KG1 (cell line): ENCODE measurements at places on chromosomes 7 and 10.

GRCh38 chr10:89248-89647 lies 40.2 kb upstream of the TUBB8 start:
- no peak for DNase-seq

- no peak for DNase-seq
Observed at GRCh38 chr7:110760341-110760740, 330.6 kb upstream of the LRRN3 start.

DNA sequence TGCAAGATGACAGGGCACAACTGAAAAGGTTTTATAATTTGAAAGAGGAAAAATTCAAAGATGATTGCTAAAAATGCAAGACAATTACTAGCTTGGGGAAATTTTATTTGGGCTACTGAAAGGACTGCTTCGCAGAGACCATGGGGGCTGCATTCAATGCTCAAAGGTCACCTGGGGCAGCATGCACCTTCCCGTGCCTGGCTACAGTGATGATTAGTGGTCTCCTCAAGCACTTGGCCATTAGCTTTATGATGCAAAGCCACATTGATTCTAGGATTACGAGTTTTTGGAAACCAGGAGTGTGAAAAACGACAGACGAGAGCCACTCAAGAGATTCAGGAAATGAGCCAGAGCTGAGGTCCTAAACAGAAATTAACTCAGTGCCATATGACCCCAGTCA lies 764.6 kb downstream of the PHTF2 start:
- DNase-seq: no peak

GRCh38 chr10:22243321-22243720 lies 25.5 kb upstream of the EBLN1 start:
- no peak for DNase-seq

- no peak for DNase-seq
Observed at GRCh38 chr10:128147064-128147463, 20.8 kb upstream of the MKI67 start.

GRCh38 chr10:43943119-43943817 lies 294.6 kb upstream of the ZNF32 start:
- no peak for DNase-seq

DNA sequence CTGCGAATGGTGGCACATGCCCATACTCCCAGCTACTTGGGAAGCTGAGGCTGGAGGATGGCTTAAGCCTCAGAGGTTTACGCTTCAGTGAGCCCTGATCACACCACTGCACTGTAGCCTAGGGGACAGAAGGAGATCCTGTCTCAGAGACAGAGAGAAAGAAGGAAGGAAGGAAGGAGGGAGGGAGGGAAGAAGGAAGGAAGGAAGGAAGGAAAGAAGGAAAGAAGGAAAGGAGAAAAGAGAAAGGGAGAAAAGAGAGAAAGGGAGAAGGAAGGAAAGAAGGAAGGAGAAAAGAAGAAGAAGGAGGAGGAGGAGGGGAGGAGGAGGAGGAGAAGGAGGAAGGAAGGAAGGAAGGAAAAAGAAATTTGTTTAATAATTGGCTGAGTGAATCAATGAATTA lies 13.0 kb upstream of the SAR1A start:
- DNase-seq: no peak

DNA sequence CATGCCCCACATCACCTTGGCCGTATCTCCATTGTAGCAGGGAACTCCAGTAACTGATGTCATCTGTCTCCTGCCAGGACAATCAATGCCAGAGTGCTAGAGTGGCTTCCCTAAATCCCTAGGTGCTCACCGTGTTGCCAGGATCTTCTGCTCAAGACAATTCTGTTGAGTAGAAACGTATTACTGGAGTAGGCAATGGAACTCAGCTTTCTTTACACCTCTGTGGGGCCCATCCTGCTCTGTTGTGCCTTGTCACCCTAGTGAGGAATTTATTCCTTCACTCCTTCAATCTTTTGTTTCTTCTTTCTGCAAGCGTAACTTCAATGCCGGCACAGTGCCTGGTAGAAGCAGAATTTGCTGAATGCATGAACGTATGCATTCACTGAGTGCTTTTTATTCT lies 305.5 kb upstream of the ZMIZ1 start:
- DNase-seq: no peak
